H1 (cell line): ENCODE measurements at places on chromosomes 5 and 9. TPM values are rescaled to one million over a fixed set of nuclear protein-coding genes. Genes with fewer than 3 reads are reported as not detected.
A peak's percentile ranks its signal among the peaks of the same experiment; 100 is the strongest.

SLC25A48 gene
- 1.3 and 1.4 TPM in 2 replicates for polyA plus RNA-seq

MAP3K1 gene
- 1.7 and 3.9 TPM in 2 replicates for polyA plus RNA-seq

DNA sequence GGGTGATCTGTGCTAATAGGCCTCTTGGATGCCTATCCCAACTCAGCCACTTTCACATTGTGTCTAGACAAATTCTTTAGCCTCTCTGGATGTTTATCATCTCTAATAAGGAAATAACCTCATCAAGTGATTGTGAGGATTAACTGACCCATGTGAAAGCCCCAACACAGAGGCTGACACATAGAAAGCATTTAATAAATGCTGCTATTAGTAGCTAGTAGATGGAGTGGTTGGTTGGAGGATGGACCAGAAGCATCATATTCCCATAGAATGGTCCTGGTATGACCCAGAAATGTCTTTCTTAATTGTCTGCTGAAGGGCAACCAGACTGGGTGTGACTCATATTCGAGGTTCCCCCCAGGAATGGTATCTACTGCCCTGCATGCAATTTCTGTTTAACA, 124.4 kb downstream of the PIK3R1 start:
- H3K4me3 ChIP-seq = no peak overlapping the region

- H3K27me3 ChIP-seq = no peaks in the 10 kb centered on the region
- H3K4me1 ChIP-seq = no peaks in the 10 kb centered on the region
- DNase-seq = no peak
Observed at GRCh38 chr9:36118201-36118600, 18.3 kb upstream of the GLIPR2 start.

DNA sequence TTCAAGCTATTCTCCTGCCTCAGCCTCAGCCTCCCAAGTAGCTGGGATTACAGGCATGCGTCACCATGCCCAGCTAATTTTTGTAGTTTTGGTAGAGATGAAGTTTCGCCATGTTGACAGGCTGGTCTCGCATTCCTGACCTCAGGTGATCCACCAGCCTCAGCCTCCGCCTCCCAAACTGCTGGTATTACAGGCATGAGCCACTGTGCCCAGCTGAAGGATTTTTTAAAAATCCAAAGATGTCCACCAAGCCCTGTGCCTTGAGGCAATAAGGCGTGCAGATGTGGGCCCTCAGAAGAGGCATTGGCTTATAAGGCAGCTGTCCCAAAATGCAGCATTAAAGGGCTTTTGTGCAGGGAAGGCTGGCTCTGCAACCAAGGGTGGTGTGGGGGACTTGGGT, 10.3 kb upstream of the ZFR start:
- no peak overlapping the region for H3K4me3 ChIP-seq
- H3K4me1 ChIP-seq = no peaks in the 10 kb centered on the region
- no peaks in the 10 kb centered on the region for H3K36me3 ChIP-seq
- DNase-seq = no peak
- H3K27ac ChIP-seq = no peak overlapping the region

DNA sequence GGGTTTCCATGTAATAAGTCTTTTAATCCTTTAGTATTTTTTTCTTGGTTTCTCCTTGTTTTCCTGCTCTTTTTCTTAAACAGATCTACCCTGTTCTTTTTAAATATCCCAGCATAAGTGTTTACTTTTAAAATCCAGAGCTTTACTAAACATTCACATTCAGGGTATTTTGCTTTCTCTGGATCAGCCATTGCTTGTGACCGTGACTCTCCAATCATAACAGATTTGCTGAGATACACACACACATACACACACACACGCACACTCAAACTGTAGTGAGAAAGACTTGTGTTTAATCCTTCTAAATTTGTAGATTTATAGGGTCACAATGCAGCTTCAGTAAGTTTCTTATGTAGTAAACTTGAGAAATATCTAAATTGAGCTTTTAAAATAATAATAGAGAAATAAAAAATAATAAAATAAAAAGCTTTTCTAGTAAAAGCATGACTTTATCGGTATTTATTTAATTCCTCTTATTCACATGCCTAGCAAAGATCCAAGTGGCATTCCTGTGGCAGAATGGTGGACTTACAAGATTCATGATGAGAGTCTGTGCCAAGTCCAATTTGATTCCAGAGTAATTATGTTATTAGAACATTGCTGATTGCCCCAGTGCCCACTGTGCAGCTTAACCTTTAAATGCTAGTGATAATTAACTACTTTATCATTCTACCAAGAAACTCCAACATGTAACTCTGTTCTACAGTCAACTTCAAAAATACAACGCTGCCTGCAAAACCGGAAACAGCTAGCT, 129.0 kb downstream of the TLE4 start:
- H3K27me3 ChIP-seq = no peaks in the 10 kb centered on the region
- no peak overlapping the region for H3K27ac ChIP-seq
- H3K4me1 ChIP-seq = peaks cover 3% of the 10 kb centered on the region
- no peaks in the 10 kb centered on the region; the same call in 1 of the 2 replicates for H3K36me3 ChIP-seq

GRCh38 chr9:16213781-16214515, 656.5 kb downstream of the BNC2 start:
- no peaks in the 10 kb centered on the region for H3K27me3 ChIP-seq
- no peak for DNase-seq
- H3K4me1 ChIP-seq = 0 out of 2 replicates have a peak, but pooled peaks cover 3% of the 10 kb centered on the region
- no peaks in the 10 kb centered on the region for H3K36me3 ChIP-seq
- no peak overlapping the region for H3K4me3 ChIP-seq

GRCh38 chr5:134647750-134648424, 698 bp upstream of the SEC24A start:
- no peaks in the 10 kb centered on the region for H3K36me3 ChIP-seq
- H3K27ac ChIP-seq = peak overlapping the region; percentile 77
- no peaks in the 10 kb centered on the region for H3K27me3 ChIP-seq

- no peaks in the 10 kb centered on the region for H3K4me1 ChIP-seq
- DNase-seq = no peak
- H3K36me3 ChIP-seq = no peaks in the 10 kb centered on the region
- H3K4me3 ChIP-seq = no peak overlapping the region
- no peak overlapping the region for H3K27ac ChIP-seq
Observed at GRCh38 chr9:85541876-85542275, 199.9 kb downstream of the AGTPBP1 start.

EIF4E1B gene
- polyA plus RNA-seq = 1.3 and 1.9 TPM in 2 replicates

DNA sequence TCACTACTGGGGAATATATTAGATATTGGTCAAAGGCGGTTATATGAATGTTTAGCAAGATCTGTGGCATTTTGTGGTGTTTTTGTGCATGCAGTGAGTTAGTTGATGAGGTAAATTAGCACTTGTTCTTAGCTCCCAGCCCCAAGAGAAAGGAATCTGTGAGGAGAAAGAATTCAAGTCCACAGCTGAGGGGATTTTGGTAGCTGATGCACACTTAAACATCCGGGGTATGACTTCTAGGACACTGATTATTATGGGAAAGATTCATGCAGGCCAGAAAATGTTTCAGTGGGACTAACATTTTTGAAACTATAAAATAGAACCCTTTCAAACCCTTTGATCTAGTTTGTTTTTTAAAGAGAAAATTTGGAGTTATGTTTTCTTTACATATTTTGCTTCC, 118.2 kb upstream of the RPS23 start:
- no peak overlapping the region for H3K4me3 ChIP-seq
- no peaks in the 10 kb centered on the region for H3K36me3 ChIP-seq

GRXCR2 gene
- polyA plus RNA-seq = not detected in 2 replicates

- no peaks in the 10 kb centered on the region for H3K4me1 ChIP-seq
- DNase-seq = no peak
- no peaks in the 10 kb centered on the region for H3K36me3 ChIP-seq
Observed at GRCh38 chr9:103661663-103662062, 432.4 kb upstream of the SMC2 start.

COL5A1 gene
- polyA plus RNA-seq = 3.8 and 6.2 TPM in 2 replicates
